Fibroblast of mammary gland (primary cell): ENCODE measurements at places on chromosomes 5 and 9.

DNA sequence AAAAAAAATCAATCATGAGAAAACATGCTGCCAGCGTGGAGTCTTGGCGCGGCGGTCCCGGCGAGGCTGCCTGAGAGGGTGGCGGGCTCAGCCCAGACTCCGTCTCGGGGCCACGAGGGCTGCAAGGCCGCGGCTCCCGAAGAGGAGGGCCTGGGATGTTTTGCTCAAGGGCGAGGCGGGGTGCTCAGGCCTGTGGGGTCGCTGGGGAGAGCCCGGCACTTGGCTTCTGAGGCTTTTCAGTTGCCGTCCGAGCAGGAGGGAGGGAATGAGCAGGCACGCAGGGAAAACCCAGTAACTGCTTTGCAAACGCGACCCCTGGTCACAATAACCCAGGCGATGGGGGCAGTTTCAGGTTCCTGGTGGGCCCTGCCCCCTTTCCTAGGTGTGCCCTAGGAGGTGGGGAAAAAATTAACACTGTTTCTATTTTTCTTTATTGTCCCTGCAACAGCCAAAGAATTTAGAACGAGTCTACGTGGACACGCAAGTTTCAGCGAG, 3.2 kb upstream of the IRX2 start:
- no peak for DNase-seq

- no peak for DNase-seq
Observed at GRCh38 chr9:116987721-116988485, 300.8 kb downstream of the TRIM32 start.

DNA sequence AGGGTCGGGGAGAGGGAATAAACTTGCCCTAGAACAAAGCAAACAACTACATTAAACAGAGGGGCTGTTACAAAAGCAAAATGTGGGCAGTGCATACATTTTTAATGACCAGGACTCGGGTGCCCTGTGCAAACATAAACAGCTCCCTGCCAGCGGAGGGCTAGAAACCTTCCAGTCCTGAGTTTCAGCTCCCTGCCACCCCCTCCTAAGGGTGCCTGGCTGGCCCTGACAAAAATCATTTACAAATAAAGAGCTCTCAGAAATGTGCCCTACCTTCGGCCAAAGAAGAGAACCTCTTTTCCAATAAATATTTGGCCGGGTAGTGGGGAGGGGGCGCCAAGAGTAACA, 29.5 kb downstream of the FOXD1 start:
- no peak for DNase-seq

GRCh38 chr5:111399113-111399512, 113.2 kb downstream of the STARD4 start:
- no peak for DNase-seq

DNA sequence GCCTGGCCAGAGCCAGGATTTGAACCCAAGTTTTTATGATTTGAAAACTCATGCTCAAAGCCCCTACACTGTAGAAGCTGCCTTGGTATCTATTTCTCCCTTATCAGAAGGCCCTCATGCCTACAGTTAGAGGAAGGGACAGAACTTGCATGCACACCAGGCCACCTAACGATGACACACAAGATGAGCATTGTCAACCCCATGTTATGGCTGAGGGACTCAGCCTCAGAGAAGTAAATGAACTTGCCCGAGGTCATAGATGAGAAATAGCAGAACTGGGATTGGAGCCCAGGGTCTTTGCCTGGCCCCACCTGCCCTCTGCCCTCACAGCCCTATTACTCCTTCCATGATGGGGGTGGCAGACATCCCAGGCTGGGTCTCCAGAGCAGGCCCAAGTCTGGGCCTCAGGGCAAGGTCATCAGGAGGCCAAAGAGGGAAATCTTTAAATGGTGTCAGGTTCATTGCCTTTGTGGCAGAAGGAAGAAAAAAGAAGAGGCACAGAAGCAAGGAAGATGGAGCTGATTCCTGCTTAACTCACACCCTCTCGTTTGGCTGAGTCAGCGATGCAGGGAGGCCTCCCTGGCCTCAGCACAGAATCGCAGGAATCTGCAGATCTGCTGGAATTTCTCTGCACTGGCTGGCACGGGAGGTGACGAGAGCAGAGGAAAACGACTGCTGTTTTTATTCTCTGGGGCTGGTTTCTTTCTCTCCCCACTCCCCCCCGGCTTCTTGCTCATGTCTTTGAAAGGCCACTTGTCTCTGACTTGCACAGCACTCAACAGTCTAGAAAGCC, 20.6 kb upstream of the CRB2 start:
- DNase-seq: peak; percentile 47

- DNase-seq: peak; percentile 68
Observed at GRCh38 chr5:14452685-14453454, 128.7 kb upstream of the OTULINL start.

- DNase-seq: no peak
Observed at GRCh38 chr5:150460781-150461180, 11.2 kb upstream of the RPS14 start.

DNA sequence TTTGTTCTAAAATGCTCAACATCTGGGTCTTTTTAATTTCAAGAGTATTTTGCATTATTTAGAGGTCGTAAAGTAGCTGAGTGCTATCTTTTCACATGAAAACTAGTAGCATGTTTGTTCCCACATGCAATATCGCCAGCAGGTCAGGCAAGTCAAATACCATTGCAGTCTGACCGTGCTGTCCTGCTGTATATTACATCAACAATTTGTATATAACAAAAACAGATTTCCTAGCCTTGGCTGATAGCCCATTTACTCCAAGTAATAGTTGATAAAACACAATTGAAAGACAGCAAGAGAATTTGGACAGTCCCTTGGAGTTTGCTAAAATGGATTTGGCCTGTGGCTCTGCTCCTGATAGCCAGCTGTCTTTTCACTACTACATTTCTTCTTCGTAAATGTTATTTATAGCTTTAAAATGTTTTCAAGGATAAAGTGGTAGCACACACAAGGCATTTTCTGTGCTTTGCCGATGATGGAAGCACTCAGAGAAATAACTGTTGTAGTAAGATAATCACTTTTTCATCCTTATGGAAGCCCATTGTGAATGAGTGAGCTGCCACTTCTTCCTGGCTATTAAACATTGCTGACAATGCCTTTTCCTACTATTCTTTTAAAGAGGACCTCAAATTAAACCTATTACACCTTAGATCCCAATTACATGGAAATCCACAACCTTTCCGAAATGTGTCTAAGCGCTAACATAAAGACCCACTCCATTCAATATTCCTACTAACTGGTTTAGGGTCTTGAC, 992.1 kb downstream of the MAT2B start:
- no peak for DNase-seq

GRCh38 chr5:7606840-7607465, 211.0 kb downstream of the ADCY2 start:
- DNase-seq: no peak

DNA sequence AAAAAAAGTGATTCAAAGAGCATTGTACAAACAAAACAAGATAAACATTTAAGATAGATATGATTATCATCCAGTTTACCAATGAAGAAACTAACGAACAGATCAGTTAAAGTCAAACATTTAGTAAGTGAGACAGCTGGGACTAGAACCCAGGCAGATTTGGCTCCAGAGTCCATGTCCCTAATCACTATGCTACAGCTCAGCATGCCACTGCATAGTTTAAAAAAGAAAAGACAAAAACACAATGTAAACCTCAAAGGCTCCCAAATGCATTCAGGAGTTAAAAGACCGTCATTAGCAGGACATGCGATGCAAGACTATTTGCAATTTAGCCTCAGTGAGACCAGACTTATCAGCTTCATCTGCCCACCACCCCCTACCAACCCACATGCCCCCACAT, 36.8 kb downstream of the DENND1A start:
- no peak for DNase-seq

- DNase-seq: no peak
Observed at GRCh38 chr5:1913578-1913977, 30.9 kb upstream of the IRX4 start.
